ENCODE measurements at places on chromosomes 5 and 9. TPM values are rescaled to one million over a fixed set of nuclear protein-coding genes. Genes with fewer than 3 reads are reported as not detected.

DNA sequence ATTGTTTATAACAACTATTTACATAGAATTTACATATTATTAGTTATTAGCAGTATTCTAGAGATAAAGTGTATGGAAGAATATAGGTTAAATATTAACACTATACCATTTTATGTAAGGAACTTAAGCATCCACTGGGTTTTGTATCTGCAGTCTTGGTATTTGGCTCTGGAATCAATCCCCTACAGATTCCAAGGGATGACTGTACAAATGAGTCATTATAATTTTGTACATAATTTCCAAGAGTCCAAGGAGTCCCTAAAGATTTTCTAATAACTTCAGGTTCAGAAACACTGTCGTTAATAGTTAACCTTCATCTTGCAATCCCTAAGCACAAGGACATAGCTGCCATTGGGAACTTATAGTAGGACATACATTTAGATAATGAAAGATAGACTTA is 254.8 kb upstream of the PDE4D start:
- no peaks in the 10 kb centered on the region for H3K4me1 ChIP-seq
- no peak overlapping the region for H3K27ac ChIP-seq
- H3K27me3 ChIP-seq: no peaks in the 10 kb centered on the region
- no peaks in the 10 kb centered on the region for H3K36me3 ChIP-seq
- DNase-seq: no peak

DNA sequence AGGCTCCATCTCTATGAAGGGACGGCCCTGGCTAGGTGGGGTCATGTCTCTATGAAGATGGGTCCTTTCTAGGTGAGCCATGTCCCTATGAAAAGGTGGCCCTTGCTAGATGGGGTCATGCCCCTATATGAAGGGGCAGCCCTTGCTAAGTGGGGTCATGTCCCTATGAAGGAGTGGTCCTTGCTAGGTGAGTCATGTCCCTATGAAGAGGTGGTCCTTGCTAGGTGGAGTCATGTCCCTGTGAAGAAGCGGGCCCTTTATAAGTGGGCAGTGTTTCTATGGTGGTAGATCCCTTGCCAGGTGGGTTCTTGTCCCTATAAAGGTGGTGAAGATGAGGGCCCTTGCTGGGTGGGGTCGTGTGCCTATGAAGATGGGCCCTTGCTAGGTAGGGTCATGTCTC is 283.0 kb upstream of the IRX2 start:
- no peak overlapping the region for H3K4me3 ChIP-seq
- DNase-seq: no peak
- no peaks in the 10 kb centered on the region for H3K4me1 ChIP-seq
- no peaks in the 10 kb centered on the region for H3K27me3 ChIP-seq

GRCh38 chr5:9483779-9484178 is 62.1 kb downstream of the SEMA5A start:
- H3K36me3 ChIP-seq: no peaks in the 10 kb centered on the region
- no peaks in the 10 kb centered on the region for H3K4me1 ChIP-seq
- no peaks in the 10 kb centered on the region for H3K27me3 ChIP-seq
- no peak overlapping the region for H3K27ac ChIP-seq
- DNase-seq: no peak

DNA sequence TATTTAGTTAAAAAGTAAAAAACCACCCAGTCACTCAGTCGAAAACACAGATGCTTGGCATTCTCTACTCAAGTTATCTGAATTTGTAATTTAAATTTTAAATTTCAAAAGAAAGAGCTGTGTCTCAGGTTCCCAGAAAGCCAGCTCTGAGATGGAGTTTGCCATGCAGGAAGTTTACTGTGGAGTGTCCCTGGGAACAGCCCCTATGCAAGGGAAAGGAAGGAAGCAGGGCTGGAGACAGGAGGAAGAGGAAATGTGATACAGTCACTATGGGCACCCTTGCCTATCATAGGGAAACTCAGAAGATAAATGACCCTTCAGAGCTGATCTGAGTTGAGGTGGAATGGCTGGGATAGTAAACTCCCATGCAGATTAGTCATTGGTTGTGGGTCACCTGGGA is 408.8 kb upstream of the ACTBL2 start:
- H3K36me3 ChIP-seq: no peaks in the 10 kb centered on the region
- no peak for DNase-seq
- H3K27ac ChIP-seq: no peak overlapping the region
- H3K4me3 ChIP-seq: no peak overlapping the region
- H3K4me1 ChIP-seq: no peaks in the 10 kb centered on the region
- no peaks in the 10 kb centered on the region for H3K27me3 ChIP-seq

DNA sequence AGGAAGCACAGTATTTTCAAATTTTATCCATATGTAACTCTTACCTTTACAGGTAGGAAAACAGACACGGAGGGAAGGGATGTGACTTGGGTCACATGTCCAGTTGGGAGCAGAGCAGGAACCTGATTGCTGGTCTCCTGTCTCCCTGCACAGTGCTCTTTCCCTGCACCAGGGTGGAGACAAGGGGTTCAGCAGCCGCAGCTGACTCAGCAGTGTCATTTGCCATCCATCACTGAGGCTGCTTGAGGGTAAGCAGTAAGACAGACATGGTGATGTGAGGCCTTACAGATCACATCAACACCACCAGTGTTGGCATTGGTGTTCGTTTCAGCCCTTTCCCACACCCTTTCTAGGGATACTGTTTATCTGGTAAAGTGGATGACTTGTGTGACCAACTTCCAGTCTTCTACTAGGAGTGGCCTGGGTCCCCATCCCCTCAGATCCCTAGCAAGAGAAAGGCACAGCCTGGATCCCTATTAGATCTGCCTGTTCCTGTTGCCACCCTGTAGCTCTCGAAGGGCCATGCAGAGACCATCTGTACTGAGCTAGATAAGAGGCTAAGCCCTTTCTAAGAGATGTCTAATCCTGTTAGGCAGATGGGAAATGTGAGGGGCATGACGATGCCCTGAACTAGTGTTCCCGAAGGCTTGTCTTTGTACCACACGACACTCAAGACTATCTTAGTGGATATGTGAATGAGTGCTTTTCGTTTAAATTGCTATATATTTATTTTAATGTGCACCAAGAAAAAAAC is 29.1 kb downstream of the FRMPD1 start:
- no peaks in the 10 kb centered on the region for H3K27me3 ChIP-seq
- H3K36me3 ChIP-seq: no peaks in the 10 kb centered on the region
- no peak for DNase-seq
- no peak overlapping the region for H3K27ac ChIP-seq
- H3K4me1 ChIP-seq: no peaks in the 10 kb centered on the region
- H3K4me3 ChIP-seq: no peak overlapping the region

- H3K27ac ChIP-seq: no peak overlapping the region
- peaks cover 3% of the 10 kb centered on the region for H3K4me1 ChIP-seq
- no peak for DNase-seq
Observed at GRCh38 chr9:75019022-75019421, 9.1 kb downstream of the CARNMT1 start.

- H3K4me3 ChIP-seq: no peak overlapping the region
- no peaks in the 10 kb centered on the region for H3K27me3 ChIP-seq
- no peak overlapping the region for H3K27ac ChIP-seq
- H3K36me3 ChIP-seq: no peaks in the 10 kb centered on the region
- DNase-seq: no peak
- H3K4me1 ChIP-seq: no peaks in the 10 kb centered on the region
Observed at GRCh38 chr9:104539275-104539674, 2.6 kb upstream of the OR13C3 start.

DNA sequence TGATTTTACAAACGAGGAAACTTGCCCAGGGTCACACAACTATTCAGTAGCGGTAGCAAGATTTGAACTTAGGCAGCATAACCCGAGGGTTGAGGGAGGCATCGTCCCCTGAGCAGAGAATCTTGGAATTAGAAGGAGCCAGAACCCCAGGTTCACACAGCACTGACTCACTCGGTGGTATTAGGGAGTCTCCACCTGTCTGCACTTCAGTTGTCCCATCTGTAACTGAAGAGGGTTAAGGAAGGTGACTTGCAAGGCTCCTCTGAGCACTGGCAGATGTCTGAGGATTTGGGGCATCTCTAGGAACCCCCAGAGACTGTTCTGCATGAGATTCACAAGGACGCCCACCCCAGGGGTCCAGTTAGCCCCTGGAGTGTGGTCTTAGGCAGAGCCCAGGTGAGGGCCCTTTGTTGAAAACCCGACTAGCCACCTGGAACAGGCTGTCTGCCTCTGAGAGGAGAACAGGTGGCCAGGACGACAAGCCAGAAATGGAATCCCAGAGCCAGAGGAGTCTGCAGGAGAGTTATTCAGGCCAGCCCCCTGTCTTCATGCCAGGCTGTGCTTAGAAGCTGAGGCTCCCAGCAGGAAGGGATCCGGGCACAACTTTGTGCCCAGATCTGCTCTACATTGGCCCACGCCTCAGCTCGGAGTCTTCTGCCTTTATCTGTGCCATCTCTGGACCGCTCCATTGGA is 50.0 kb upstream of the ORM1 start:
- H3K36me3 ChIP-seq: no peaks in the 10 kb centered on the region
- DNase-seq: no peak
- no peak overlapping the region for H3K27ac ChIP-seq
- H3K4me1 ChIP-seq: no peaks in the 10 kb centered on the region
- H3K4me3 ChIP-seq: no peak overlapping the region

- H3K36me3 ChIP-seq: no peaks in the 10 kb centered on the region
- no peak for DNase-seq
- no peaks in the 10 kb centered on the region for H3K4me1 ChIP-seq
- H3K27ac ChIP-seq: no peak overlapping the region
Observed at GRCh38 chr5:152170350-152170749, 234.7 kb downstream of the NMUR2 start.

DNA sequence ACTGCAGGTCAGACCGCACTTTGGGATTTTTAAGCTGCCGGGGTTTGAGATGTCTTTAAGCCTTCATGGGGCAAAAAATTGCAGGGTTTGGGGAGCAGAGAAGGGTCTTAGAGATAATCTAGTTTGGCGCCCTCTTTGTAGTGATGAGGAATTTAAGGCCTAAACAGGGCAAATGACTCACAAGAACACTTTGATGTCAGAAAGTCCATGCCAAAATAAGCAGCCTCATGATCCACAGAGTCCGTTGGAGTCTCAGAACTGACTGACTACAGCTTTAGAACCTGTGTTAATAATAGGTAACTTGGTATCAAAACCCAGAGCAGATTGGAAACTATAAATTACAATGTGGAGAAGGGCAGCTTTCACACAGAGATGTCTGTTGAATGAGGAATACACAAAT is 35.9 kb upstream of the PTGS1 start:
- no peak overlapping the region for H3K4me3 ChIP-seq
- no peaks in the 10 kb centered on the region for H3K4me1 ChIP-seq
- no peaks in the 10 kb centered on the region for H3K27me3 ChIP-seq
- no peak for DNase-seq
- H3K36me3 ChIP-seq: no peaks in the 10 kb centered on the region

DNA sequence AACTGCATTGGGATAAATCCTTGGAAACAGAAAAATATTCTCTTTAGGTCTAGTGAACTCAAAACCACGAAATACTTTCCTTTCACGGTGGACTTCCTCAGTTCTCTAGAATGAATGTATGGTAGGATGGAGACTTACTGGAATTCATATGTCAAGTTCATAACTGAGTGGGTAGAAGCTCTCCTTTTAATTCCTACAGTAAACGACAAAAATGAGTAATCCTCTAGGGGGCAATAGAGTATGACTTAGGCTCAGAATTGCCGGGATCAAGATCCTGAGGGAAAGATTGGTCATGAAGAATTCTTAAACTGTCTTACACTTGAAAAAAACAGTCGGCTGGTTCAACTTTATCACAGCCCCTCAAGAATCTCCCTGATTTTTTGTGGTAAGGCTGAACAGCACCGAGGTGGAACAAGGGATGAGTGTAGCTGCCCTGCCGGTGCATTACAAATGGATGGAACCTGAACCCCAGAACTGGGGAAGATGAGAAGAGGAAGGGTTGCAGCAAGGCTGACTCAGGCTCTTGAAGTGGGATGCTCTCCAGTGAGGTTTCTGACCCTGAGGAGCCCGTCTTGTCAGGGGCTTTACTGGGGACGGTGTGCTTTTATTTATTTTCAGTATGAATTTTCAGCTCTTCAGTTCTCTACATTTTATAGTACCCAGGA is 14.0 kb upstream of the LOX start:
- H3K27ac ChIP-seq: no peak overlapping the region
- no peak overlapping the region for H3K4me3 ChIP-seq
- no peak for DNase-seq
- no peaks in the 10 kb centered on the region for H3K27me3 ChIP-seq
- no peaks in the 10 kb centered on the region for H3K4me1 ChIP-seq
- H3K36me3 ChIP-seq: no peaks in the 10 kb centered on the region

DNA sequence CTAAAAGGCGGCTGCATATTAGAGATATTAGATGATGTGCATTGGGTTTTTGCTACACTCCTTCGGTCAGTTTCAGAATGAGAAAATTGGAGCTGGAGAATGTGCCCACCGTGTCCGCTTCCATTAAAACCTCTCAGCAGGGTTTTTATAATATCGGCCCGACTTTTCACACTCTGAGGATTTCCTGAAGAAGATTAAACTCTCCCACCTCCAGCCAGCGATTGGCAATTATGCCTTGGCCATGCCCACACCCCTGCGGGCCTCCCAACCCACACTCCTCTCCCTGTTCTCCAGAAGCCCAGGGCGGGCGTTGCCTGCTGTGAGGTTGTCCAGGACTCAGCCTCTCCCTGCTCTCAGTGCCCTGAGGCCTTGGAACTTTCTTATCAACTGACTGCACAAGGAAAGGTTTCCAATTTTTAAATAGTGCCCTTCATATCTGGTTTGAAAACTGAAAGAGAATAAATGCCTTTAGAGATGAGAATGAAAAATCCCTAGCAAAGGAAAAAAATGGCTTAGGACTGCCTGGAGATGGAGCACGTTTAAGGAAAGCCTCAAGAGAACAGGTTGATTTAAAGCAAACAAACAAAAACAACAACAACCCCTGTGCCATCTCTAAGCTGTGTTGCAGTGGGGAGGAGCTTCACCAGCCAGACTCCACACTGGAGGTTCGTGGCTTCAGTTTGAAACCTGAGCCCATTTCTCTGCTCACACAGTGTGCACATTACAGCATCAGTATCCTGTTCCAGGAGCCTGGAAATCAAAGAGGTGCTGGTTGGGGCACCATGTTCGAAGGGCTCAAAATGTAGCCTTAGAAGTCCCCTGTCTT is 292.9 kb downstream of the NSG2 start:
- DNase-seq: no peak
- H3K4me1 ChIP-seq: no peaks in the 10 kb centered on the region
- H3K36me3 ChIP-seq: no peaks in the 10 kb centered on the region
- H3K27me3 ChIP-seq: no peaks in the 10 kb centered on the region

The RARS1 gene
- 65.4 TPM for total RNA-seq

The SLC34A3 gene
- not detected for total RNA-seq

The PHF19 gene
- total RNA-seq: 26.0 TPM

The PKD2L2 gene
- total RNA-seq: 0.63 TPM

The SUSD3 gene
- 41.0 TPM for total RNA-seq

The ZFP2 gene
- total RNA-seq: 1.8 TPM

The FAM200C gene
- 1.3 TPM for total RNA-seq

The PCDHGB3 gene
- 3.8 TPM for total RNA-seq

The NPDC1 gene
- total RNA-seq: 0.39 TPM

The RUSC2 gene
- total RNA-seq: 0.32 TPM

The MOB3B gene
- 7.3 TPM for total RNA-seq

All from B cell (primary cell).